ENCODE measurements at places on chromosomes 1 and 21.

GRCh38 chr1:82759035-82759434, 958.3 kb downstream of the ADGRL2 start:
- no peak for DNase-seq

- DNase-seq: no peak
Observed at GRCh38 chr1:236759252-236759859, 35.7 kb upstream of the MTR start.

DNA sequence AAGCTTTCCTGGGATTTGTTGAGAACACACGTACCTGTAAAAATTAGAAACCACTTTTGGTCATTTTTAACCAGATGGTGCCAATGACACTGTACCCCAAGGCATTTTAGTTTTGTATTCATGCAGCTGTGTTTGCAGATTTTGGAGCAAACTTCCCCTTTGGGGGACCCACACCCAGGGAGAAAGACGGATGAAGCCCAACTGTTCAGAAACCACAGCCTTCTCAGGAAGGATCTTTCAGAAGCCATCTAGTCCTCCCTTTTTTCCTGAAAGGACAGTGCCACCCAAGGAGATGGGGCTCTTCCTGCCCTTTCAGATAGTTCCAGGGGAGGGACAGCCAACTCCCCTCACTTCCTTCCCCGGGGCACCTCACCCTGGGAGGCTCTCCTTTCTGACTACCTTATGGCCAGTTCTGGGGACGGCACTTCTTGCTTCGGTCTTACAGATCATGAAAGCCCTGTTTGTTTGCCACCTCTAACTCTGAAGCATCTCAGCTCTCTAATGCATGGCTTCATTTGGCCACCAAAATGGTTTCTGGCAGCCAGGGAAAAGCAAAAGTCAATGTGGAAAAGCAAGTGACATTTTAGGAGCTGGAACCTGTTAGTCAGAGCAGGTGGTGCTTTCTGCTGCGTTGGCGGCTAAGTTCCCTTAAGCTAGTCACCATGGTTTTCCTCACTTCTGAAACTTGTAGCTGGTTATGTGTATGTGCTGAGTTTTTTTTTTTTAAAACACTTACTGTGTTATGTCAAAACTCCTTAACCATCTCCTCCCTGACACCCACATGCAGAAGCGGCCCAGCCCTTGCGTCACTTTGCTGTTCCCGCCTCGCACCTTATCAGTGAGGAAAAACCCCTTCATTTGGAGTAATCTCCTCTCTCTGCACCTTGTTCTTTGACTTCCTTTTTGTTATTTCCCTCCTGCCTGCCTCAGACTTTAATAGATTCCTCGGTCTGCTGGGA, 10.1 kb downstream of the TMCC2 start:
- no peak for DNase-seq

GRCh38 chr1:181110013-181110412, 21.5 kb downstream of the IER5 start:
- DNase-seq: no peak

- no peak for DNase-seq
Observed at GRCh38 chr21:34279883-34280282, 83.9 kb upstream of the KCNE2 start.

DNA sequence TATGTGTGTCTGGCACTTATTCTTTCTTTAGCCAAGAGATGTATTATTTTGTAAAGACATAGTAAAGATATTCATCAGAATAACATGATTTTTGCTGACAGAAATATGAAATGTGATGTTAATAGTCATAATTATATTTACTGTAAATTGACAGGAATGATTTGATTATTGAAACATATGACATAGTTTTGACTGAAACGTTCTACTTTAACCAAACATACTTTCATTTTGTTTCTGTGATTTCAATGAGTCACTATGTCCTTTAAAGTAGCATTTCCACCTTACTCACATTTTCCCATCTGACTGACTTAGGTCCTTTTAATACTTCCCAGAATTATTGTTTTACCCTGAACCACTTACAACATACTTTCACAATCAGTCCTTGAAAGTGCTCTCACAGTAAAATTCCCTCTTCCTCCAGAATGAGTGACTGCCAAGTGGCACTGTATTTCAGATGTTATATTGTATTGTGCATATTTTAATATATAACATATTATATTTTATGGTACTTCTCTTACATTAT, 437.9 kb downstream of the NCAM2 start:
- DNase-seq: peak; percentile 1

- no peak for DNase-seq
Observed at GRCh38 chr1:18608534-18608933, 22.1 kb upstream of the PAX7 start.

DNA sequence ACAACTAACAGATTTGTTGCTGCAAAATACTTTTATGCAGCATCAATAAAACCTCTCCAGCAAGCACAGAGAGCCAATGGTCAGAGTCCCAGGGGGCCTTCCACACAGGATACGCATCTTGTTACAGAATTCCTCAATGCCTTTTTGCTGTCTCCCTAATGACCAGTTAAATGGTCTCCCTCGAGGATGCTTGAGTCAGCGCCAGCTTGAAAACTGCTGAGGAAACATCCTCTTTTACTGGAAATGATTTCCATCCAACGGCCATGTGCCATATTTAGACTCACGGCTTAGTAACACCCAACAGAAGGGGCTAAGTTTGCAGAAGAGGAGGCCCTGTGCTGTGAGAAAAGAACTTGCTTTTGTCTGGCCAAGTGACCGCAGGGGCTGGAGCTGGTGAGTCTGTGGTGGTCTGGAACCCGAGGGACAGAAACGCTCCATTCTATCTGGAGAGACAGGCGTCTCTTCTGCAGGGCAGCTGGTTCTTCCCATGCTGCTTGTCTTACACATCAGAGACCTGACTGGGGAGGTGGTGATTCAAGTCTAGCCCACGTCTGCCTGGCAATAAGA, 496.4 kb downstream of the SETD4 start:
- peak; percentile 93 for DNase-seq

DNA sequence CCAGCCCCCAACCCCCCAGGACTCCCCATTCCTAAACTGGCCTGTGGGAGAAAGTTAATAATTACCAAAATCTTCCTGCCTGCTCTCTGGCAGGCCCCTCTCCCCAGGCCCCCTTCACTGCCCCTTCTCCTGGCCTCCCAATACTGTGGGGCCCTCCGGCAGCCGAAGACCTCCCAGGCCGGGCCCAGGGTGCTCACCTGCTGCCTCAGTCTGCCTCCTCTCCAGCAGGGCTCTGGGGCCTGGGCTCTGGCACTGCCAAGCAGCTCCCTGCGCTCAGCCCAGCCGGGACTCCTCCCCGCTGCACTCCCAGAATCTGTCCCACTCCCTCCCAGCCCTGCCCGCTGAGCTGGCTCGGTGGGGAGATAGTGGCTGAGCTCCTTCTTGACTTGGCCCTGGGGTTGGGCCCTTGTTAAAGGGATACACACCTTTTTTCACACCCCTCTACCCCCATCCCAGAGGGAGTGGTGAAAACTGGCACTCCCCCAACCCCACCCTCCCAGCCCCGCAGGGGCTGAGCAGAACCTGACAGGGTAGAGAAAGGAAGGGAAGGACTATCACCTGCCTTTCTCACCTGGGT, at the start of gene S100A16:
Gene S100A16, minus strand, starts transcription at position 383 of the 577 bp plus-strand sequence. CDS start 4,986 bp downstream, outside the sequence.
- DNase-seq: no peak

DNA sequence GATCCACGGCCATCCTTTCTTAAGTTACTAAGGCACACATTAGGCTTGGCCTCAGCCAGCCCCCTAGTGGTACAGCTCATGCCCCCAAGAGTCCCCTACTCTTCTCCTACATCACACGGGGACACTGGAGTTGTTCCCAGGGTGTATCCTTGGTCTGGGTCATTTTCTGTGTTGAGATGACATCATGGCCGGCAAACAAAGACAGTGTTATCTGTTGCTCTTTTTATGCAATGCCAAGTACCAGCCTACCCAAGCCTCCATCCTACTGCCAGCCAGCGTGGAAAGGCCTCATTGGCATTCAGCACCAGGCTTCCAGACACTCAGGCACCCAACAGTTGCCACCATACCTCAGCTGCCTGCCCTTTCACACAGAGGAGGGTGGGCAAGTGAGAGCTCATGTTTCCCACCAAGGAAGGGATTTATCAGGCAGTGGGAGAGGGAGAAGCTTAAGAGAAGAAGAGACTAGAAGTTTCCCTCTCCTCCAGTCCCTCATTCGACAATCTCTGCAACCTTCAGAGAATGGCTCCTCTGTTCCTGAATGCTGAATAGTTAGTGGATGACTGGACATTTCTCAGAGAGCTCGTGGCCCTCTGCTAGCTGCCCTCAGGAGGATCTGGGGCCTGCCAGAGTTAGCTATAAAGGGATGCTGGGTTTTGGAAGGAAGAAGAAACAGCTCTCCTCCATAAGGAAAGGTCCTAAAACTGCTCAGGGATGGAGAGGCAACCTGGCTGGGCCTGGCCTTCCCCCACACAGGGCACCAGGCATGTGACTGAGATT, 17.7 kb downstream of the CBR1 start:
- no peak for DNase-seq
